ENCODE measurements at places on chromosomes 11 and 22.
A peak's percentile ranks its signal among the peaks of the same experiment; 100 is the strongest.

DNA sequence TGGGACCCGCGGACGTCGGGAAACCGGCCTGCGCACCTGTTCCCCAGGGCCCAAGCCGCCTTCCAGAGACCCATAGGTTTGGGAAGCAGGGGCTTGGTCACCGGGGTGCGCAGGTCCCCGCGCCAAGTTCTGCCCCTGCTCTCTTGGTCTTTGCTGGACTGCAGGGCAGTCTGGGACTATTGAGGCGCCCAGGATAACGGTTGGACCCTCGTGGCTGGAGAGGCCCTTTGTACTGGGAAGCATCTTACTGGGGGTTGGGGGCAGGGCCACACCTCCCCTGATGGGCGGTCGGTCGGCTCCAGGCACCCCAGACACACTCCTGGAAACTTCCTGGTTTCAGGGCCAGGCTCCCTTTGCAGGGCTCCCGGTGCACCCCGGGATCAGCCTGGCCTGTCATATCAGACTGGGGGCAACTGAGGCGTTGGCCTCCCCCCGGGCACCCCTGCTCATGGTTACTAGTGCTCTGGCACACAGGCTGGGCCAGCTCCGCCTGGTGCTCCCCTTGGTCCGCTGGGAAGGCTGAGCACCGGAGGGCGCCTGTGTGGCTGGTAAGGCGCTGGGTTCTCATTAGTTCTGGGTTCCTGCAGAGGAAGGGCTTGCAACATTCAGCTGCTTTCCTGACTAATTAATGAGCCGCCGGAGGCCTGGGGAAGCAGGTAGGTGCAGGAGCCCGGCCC, 1250.5 kb downstream of the BRD1 start:
- peaks cover 60% of the 10 kb centered on the region for H3K27me3 ChIP-seq
- no peaks in the 10 kb centered on the region for H3K36me3 ChIP-seq
- no peak overlapping the region for H3K27ac ChIP-seq
- H3K4me3 ChIP-seq: no peak overlapping the region

DNA sequence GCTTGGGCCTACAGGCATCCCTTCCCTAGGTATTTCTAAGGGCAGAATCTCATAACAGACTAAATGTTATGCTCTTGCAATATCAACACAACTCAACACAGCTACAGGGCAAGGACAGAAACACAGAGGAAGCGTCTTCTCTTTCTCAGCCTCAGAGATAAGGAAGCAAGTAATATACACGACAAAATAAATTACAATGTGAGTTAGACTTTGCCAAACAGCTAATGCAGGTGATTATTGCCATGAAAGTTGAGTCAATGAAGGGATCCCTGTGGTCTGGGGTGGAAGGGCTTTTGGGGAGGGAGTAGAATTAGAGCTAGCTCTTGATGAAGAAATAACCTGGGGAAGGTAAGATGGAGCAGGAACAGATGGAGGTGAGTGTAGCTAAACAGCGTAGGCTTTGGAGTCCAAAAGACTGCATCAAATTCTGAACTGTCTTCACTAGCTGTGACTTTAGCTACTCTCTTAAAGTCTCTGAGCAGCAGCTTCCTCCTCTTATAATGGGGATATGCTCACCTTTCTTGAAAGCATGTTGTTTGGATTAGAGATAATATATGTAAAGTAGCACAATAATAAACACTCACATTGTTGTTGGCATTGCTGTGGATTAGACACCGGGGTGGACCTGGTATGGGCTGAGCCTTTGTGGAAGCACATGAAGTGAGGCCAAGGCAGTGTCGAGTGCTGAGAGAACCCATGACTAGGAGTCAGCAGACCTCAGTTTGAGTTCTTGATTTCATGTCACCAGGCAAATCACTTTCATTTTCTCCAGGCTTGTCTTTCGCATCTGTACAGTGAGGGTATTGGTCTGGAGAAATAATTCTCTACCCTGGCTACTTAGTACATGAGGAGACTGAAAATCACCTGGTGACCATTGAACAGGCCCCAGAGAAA, 41.0 kb upstream of the AQP11 start:
- no peaks in the 10 kb centered on the region for H3K27me3 ChIP-seq
- H3K4me1 ChIP-seq: no peaks in the 10 kb centered on the region
- H3K27ac ChIP-seq: no peak overlapping the region
- DNase-seq: no peak
- no peak overlapping the region for H3K4me3 ChIP-seq

DNA sequence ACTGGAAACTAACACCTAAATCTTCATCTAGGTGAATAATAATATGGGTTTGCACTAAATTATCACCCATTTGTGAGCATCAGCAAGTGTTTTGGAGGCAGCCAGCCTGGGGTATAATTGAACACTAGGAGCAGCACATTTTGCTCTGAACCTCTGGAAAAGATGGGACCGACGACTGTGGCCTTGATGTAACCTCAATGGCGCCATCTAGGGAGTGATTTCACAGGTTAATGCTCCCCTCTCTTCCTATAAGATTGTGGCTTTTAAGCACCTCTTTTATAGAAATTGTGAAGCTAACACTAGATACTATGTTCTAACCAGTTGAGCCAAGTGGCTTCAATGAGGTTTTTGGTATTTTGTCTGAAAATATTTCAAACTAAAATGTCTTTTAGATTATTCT, 203.7 kb downstream of the NELL1 start:
- H3K4me1 ChIP-seq: no peaks in the 10 kb centered on the region
- H3K27ac ChIP-seq: no peak overlapping the region
- no peak overlapping the region for H3K4me3 ChIP-seq
- no peaks in the 10 kb centered on the region for H3K36me3 ChIP-seq
- DNase-seq: no peak

- H3K36me3 ChIP-seq: no peaks in the 10 kb centered on the region
- no peak for DNase-seq
- peak overlapping the region; percentile 84 for H3K27ac ChIP-seq
Measured at GRCh38 chr11:59551659-59552521, 40.6 kb downstream of the OR4D9 start.

DNA sequence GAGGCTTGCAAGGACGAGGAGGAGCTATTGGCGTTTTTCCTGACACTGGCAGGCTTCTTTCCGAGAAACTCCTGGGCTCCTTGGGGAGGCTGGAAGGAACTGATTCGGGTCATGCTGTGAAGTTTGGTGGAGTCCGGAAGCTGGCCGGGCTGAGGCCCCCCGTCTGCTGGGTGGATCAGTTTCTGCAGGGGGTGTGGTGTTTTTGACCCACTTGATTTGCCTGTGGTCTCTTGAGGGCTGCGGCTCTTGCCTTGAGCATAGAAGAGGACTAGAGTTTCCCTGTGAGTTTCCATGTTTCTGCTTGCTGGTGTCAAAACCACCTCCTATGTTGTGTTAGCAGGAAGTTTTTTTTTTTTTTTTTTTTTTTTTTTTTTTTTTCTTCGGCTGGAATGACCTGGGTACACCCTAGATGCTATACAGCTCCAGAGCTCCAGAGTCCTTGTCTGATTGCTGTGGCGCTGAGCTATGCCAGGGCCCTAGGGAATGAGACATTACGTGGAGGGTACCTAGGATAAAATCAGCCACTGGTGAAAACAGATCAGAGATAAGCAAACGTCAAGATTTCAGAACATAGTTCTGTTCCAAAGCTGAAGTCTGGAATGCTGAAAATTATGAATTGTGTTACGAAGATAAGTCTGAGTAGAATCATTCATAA, 728 bp downstream of the TBC1D22A start:
- H3K27me3 ChIP-seq: no peaks in the 10 kb centered on the region
- H3K27ac ChIP-seq: peak overlapping the region; percentile 97
- no peaks in the 10 kb centered on the region for H3K36me3 ChIP-seq
- H3K4me1 ChIP-seq: peaks cover 53% of the 10 kb centered on the region

DNA sequence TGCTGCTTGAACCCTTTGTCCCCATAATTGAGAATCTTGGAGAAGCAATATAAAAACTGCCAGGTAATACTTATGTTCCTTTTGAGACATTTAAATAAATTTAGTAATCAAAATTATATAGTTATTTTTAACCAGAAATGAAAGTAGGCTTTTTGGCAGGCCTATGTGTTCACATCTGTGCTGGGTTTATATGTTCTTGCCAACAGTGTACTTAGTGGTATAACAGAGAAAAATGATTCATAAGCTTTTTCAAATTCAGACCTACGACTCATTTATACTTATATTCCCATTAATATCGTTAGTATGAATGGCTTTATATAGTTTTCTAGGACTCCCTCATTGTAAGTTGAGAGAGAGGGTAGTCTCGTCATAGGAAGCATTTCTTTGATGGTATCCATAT, 79.0 kb downstream of the DDX10 start:
- H3K36me3 ChIP-seq: no peaks in the 10 kb centered on the region
- no peak overlapping the region for H3K4me3 ChIP-seq
- no peaks in the 10 kb centered on the region for H3K4me1 ChIP-seq
- H3K27ac ChIP-seq: no peak overlapping the region
- H3K27me3 ChIP-seq: no peaks in the 10 kb centered on the region

GRCh38 chr11:35615921-35616900, 2.0 kb upstream of the FJX1 start:
- H3K4me3 ChIP-seq: no peak overlapping the region
- no peaks in the 10 kb centered on the region for H3K36me3 ChIP-seq
- H3K27me3 ChIP-seq: no peaks in the 10 kb centered on the region
- peaks cover 28% of the 10 kb centered on the region for H3K4me1 ChIP-seq
- H3K27ac ChIP-seq: no peak overlapping the region

GRCh38 chr11:65844231-65844872, 10.6 kb downstream of the SNX32 start:
- no peaks in the 10 kb centered on the region for H3K36me3 ChIP-seq
- H3K4me1 ChIP-seq: no peaks in the 10 kb centered on the region
- H3K4me3 ChIP-seq: no peak overlapping the region
- no peaks in the 10 kb centered on the region for H3K27me3 ChIP-seq

- H3K36me3 ChIP-seq: no peaks in the 10 kb centered on the region
- no peak for DNase-seq
- no peaks in the 10 kb centered on the region for H3K27me3 ChIP-seq
- H3K27ac ChIP-seq: no peak overlapping the region
- H3K4me3 ChIP-seq: no peak overlapping the region
- H3K4me1 ChIP-seq: no peaks in the 10 kb centered on the region
Measured at GRCh38 chr11:88307749-88308425, 29.6 kb downstream of the CTSC start.

GRCh38 chr11:1749395-1750351, 722 bp downstream of the IFITM10 start:
- H3K27me3 ChIP-seq: no peaks in the 10 kb centered on the region
- peaks cover 29% of the 10 kb centered on the region for H3K36me3 ChIP-seq
- peaks cover 59% of the 10 kb centered on the region for H3K4me1 ChIP-seq
- H3K27ac ChIP-seq: peak overlapping the region; percentile 88

DNA sequence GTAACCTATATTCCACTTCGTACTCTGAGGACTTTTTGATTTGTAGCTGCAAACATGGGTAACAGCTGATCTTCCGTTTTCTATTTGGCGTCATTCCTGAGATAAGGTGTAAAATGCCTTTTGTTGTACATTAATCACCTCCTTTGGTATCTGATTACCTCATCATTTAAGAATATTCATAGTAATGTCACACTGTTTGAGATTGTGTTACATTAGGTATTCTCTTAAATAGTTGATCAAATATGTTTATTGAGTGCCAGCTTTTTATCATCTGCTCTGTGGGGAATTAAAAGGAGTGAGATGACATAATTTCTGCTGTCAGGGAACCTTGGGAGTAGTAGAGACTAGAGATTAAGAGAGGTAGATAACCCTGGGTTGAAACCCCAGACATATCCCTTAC, 5.9 kb downstream of the NCAM1 start:
- no peak overlapping the region for H3K27ac ChIP-seq
- H3K4me3 ChIP-seq: no peak overlapping the region
- H3K36me3 ChIP-seq: no peaks in the 10 kb centered on the region
- H3K27me3 ChIP-seq: peaks cover 19% of the 10 kb centered on the region
- DNase-seq: no peak
- H3K4me1 ChIP-seq: peaks cover 14% of the 10 kb centered on the region

DNA sequence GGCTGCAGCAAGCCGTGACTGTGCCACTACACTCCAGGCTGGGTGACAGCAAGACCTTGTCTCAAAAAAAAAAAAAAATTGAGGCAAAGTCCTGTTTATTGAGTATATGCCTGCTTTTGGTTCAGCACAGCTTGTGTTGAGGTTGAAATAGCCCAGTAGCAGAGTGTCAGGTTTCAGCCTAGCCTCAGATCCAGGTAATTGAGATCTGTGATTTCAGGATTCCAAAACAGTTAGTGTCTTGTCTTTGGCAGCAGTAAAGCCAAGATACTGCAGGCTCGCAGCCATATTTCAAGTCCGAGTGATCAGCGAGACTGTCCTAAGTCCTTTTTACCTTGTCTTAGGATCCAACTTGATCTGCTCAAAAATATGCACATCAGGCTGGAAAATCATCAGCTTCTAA, 27.0 kb downstream of the CUL5 start:
- H3K4me1 ChIP-seq: no peaks in the 10 kb centered on the region
- no peaks in the 10 kb centered on the region for H3K27me3 ChIP-seq
- no peak overlapping the region for H3K27ac ChIP-seq
- peaks cover 11% of the 10 kb centered on the region for H3K36me3 ChIP-seq

DNA sequence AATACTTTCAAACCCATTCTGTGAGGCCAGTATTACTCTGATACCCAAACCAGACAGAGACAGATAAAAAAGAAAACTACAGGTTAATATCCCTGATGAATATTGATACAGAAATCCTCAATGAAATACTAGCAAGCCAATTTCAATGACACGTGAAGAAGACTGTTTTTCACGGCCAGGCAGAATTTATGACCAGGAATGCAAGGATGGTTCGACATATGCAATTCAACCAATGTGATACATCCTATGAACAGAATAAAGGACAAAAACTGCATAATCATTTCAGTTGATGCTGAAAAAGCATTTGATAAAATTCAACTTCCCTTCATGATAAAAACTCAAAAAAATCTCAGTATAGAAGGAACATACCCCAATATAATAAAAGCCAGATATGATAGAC, 44.5 kb downstream of the SLC22A24 start:
- H3K27me3 ChIP-seq: no peaks in the 10 kb centered on the region
- H3K4me1 ChIP-seq: no peaks in the 10 kb centered on the region
- no peak for DNase-seq
- no peaks in the 10 kb centered on the region for H3K36me3 ChIP-seq
- no peak overlapping the region for H3K27ac ChIP-seq

DNA sequence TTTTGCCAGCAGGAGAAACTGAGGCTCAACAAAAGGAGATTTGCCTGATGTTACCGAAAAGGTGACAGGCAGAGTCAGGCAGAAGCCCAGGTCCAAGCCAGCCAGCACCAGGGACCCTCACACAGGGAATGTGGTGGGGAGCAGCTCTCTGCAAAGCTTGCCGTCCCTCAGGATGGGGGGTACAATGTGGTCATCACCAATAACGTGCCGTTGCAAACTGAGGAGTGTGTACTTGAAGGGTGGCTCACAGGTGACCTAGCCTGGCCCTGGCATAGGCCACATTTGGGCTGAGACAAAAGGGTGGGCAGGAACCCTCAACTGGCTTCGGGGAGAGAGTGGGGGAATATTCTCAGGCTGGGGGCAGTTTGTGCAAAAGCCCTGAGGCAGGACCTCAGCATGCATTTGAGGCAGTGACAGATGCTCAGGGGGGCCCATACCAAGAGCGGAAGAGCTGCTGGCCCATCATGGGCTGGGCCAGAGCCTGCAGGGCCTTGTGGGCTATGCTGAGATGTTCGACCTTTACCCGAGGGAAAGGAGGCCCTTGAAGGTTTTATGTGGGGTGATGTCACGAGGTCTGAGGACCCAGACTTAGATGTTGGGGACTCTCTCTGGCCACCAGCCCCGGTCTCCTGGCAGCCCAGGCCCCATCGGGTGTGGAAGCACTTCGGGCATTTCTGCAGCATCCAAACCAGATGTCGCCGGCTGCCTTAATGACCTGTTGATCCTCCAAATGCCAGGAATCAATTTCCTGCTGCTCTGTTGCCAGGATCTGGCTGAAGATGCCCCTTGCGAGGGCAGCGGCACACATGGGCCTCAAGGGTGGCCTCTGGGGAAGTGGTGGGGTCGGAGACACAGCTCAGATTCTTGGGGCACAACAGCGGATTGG, 57.4 kb upstream of the SHISAL1 start:
- no peaks in the 10 kb centered on the region for H3K36me3 ChIP-seq
- no peak for DNase-seq
- H3K4me1 ChIP-seq: no peaks in the 10 kb centered on the region
- H3K27ac ChIP-seq: no peak overlapping the region
- no peak overlapping the region for H3K4me3 ChIP-seq

Measured in tibial artery (tissue), 4 donors.